ENCODE measurements at places on chromosomes 11 and 22.

DNA sequence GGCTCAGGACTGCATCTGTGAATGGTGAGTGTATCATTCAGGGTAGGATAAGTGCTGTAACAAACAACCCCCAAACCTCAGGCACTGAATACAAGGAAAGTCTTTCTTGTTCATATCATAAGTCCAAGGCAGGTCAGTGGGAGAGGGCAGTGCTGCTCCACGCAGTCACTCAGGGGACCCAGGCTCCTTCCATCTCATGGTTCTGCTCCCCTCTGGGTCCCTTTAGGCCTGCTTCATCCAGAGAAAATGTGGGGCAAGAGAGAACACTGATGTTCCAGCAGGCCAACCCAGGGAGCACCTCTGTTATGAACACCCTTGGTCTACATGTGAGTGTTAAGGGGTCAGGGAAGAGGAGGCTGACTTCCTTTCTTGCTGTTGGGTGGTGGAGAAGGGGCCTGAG, 187.8 kb downstream of the CHST1 start:
- DNase-seq, result no peak

DNA sequence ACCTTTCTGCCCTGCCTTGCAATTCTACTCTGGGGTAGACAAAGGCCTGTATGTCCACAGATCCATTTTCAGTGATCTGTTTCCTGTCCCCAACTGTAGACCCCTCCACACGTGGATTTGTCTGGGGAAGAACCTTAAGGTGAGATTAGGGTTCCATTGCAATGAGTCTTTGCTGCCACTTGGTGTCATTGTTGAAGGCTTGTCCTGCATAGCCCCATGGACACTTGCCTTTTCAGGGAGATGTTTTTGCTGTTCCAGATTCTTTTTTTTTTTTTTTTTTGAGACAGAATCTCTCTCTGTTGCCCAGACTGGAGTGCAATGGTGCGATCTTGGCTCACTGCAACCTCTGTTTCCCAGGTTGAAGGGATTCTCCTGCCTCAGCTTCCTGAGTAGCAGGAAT, 21.8 kb downstream of the SERPING1 start:
- DNase-seq, result no peak

GRCh38 chr11:85946221-85946620, 91.0 kb downstream of the CCDC83 start:
- DNase-seq, result no peak

GRCh38 chr22:32042924-32043323, at the start of gene SLC5A1:
TSS of gene SLC5A1 (plus strand) at chr22:32043261. CDS start at chr22:32043282, 21 bp downstream.
- no peak for DNase-seq

GRCh38 chr11:4890279-4890678, 8.6 kb downstream of the OR51T1 start:
- DNase-seq, result no peak

GRCh38 chr11:117193130-117194020, 5.8 kb upstream of the TAGLN start:
- no peak for DNase-seq

- no peak for DNase-seq
Measured at GRCh38 chr11:40099426-40100161, 1359.9 kb downstream of the LRRC4C start.

- DNase-seq, result no peak
Measured at GRCh38 chr11:134030853-134031252, 38.0 kb upstream of the JAM3 start.

DNA sequence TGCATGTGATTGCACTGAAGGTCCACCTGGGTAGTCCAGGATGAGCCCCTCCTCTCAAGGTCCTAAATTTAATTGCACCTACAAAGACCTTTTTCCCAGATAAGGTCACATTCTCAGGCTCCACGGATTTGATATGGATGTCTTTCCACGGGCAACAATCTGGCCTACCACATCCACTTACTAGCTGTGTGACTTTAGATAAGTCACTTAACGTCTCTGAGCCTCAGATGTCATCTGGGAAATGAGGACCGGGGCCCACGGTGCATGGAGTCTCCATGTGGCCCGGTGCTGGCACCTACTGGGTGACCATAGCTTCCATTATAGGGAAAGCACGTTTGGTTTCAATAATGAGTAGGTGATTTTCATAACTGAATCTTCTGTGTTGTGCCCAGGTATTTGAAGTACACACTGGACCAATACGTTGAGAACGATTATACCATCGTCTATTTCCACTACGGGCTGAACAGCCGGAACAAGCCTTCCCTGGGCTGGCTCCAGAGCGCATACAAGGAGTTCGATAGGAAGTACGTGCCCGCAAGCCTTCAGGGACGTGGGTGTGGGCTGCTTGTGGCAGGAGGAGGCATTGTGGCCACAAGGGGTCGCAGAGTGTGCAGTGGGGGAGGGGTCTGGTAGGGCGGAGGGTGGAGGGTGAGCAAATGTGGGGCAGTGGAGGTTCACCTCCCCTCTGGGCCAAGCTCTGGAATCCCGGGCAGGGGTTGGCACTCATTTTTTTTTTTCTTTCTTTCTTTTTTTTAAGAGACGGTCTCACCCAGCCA, 55.7 kb downstream of the ARHGAP8 start:
- no peak for DNase-seq

DNA sequence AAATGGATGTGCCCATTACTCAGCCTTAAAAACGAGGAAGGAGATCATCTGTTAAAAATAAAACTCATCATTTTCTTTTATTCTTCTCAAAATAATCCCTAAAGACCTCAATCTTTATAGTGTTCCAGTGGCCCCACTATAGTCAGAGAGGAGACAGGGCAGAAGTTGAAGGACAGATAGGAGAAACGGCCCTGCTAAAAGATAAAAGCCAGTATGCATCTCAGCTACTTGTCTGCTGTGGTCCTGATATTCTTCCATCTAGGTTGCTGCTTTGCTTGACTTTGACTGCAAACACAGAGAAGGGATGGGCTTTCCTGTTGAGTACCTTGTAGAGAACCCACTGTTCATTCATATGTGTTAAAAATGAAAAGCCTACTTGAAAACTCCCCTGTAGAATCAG, 31.4 kb downstream of the NF2 start:
- DNase-seq, result no peak

DNA sequence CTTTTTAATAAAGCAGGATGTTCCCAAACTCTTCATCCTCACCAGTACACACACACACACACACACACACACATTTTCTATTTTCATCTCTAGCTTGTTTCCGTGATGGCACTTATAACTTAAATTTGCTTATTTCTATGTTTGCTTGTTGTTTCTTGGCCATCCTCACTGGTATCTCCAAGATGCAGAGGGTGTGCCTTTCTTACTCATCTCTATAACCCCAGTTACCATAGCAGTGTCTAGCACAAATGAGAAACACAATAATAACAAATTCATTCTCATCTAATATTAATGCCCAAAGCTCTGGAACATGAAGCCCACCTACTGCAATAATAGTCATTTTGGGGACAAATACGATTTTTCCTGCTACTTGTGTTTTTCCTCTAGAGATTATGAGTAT, 156.3 kb downstream of the GRM5 start:
- no peak for DNase-seq

GRCh38 chr22:38853196-38853651, 9.4 kb upstream of the NPTXR start:
- DNase-seq, result no peak

GRCh38 chr11:8373519-8374432, 110.1 kb upstream of the LMO1 start:
- no peak for DNase-seq

DNA sequence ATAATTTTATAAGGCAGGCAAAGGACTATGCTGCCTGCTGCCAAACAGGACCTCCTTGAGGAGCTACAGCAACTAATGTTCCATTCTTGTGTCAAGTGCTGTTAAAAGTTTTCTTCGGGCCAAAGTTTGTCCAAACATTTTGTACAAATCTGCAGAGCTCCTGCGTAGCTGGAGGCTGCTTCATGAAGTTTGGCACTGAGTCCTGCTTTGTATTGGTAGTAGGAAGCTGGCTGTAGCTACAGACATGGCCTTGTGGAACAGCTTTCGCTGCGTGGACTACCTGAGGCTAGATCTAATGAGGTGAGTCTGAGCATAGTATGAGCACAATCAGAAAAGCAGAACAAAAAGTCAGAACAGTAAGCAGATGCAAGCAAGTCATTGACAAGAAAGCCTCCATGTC, 528.1 kb downstream of the DLG2 start:
- no peak for DNase-seq

- DNase-seq, result no peak
Measured at GRCh38 chr11:94926271-94926625, 47.1 kb downstream of the CWC15 start.

DNA sequence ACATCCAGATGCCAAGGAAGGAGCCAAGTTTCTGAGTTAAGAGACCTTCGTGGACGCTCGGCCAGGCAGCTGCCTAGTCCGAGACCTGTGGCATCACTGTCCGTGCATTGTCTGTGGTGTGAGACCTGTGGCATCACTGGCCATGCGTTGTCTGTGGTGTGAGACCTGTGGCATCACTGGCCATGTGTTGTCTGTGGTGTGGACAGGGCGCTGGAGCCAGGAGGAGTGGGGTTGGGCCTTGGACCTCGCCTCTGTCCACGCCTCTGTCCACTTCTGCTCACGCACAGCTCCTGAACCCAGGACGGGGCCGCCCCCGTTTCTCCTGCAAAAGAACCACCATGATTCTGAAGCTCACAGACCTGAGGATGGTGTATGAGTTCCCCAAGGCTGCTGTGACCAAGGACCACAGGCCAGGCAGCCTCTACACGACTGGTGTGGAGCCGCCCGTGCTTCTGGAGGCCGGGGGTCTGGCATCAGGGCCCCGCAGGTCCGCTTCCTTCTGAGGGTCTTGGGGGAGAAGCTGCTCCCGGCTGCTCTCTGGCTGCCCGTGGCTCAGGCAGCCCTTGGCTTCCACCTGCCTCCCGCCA, 1218.3 kb downstream of the BRD1 start:
- DNase-seq, result no peak
